ENCODE measurements at places on chromosomes 1 and 21.

DNA sequence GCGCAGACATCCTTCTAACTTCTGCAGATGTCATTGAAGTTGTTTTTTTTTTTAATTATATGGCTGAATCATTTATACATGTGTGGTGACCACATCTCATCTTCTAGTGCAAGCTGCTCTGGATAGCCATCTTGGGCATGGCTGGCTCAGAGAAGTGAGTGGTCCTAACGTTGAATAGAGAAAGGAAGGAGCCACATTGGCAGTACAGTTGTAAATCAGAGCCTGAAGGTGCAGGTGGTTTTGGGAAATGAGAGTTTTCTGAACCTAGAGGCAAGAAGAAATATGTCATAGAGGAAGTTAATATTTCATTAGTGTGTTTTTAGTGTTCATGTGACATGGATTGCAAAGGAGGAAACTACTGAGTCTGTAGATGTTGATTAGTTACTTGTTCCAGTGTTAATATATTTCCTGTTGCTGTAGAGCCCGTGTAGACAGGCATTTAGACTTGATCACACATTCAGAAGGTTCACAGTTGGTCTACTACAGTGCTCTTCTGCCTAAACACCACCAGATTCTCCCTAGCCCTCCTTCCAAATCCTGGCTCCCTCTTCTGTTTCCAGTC is 163.7 kb downstream of the ROR1 start:
- DNase-seq: no peak

DNA sequence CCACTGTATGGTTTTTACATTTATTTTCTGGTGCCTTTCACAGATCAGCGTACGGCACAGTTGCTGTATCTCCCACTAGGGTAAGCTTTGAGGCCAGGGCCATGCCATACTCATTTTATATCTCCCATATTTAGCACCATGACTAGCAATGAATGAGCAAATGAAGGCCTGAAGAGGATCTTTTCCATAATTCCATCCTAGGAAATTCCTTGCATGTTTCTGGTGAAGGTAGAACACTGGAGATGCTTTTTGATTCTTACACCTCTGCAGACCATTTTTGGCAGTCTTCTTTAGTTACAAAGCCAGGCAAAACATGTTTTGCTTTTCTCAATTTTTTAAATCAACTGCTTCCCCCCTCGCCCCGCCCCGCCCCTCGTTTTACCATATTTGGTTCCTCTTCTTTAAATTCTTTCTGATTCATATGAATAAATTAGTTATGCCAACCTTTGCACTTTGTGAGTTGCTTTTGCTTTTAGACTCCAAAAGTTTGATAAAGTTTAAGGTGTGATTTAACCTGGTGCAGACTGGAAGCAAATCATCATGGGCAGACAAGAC is 78.9 kb upstream of the AK4 start:
- DNase-seq: no peak

DNA sequence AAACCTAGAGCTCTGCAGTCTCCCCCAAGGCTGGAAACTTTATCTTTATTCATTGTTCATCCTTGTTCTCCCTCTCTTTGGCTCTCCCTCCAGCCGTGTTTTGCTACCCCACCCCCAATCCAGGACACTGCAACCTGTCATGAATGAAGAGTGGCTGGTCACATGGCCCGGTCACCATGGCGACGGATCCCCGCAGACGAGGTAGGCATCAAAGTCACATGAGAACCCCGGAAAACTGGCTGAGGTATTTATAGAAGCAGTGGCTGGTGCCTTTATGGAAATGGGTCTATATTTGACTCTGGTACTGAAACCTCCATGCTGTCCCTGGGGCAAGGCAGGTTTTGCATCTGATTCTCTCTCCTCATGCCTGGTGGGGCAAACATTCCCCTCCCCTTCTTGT is 13.4 kb upstream of the SLC6A17 start:
- DNase-seq: no peak

- no peak for DNase-seq
Measured at GRCh38 chr1:3910049-3910731, 10.1 kb upstream of the C1orf174 start.

GRCh38 chr1:192350356-192350755 is 33.6 kb downstream of the RGS21 start:
- DNase-seq: no peak

DNA sequence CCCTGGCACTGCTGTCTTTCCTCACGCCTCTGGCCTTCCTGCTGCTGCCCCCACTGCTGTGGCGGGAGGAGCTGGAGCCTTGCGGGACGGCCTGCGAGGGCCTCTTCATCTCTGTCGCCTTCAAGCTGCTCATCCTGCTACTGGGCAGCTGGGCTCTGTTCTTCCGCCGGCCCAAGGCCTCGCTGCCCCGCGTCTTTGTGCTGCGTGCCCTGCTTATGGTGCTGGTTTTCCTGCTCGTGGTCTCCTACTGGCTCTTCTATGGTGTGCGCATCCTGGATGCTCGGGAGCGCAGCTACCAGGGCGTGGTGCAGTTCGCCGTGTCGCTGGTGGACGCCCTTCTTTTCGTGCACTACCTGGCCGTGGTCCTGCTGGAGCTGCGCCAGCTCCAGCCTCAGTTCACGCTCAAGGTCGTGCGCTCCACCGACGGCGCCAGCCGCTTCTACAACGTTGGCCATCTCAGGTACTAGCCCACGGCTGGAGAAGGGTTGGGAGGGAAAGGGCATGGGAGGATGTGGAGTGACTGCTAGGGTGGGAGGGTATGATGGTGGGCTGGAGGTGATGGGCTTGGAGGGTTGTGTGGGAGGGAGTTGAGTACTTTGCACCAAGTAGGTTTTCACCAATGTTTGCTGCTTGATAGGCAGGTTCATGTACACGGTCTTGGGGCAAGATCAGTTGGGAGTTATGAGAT is 18.9 kb downstream of the VANGL2 start:
- no peak for DNase-seq

DNA sequence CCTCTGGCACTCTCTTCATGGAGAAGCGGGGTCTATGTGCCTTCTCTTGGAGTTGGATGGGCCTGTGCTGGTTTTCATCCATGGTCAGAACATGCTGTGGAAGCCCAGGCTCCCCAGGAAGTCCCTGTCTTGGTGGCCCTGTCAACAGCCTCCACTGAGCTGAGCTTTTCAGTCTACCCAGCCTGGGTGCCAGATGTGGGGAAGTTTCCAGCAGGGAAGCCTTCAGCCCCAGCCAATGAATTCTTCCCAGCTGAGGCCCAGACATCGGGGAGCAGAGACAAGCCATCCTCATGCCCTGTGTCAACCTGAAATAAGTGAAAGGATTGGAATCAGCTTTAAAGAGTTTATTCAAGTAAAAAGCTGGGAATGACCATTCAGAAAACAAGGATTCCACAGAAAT is 75.1 kb upstream of the PGBD5 start:
- no peak for DNase-seq

DNA sequence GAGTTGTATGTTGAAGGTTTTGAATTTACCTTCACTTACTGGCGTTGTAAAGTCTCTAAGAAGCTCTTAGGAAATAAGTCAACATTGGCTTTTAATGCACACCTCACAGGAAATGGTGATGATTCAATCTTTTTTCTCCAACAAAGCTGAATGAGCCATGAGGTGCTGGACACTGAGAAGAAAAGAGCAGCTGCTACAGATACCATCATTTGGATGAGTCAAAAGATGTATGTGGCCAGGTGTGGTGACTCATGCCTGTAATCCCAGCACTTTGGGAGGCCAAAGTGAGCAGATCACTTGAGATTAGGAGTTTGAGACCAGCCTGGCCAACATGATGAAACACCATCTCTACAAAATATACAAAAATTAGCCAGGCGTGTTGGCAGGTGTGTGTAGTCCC is 3.3 kb upstream of the IL23R start:
- DNase-seq: no peak

DNA sequence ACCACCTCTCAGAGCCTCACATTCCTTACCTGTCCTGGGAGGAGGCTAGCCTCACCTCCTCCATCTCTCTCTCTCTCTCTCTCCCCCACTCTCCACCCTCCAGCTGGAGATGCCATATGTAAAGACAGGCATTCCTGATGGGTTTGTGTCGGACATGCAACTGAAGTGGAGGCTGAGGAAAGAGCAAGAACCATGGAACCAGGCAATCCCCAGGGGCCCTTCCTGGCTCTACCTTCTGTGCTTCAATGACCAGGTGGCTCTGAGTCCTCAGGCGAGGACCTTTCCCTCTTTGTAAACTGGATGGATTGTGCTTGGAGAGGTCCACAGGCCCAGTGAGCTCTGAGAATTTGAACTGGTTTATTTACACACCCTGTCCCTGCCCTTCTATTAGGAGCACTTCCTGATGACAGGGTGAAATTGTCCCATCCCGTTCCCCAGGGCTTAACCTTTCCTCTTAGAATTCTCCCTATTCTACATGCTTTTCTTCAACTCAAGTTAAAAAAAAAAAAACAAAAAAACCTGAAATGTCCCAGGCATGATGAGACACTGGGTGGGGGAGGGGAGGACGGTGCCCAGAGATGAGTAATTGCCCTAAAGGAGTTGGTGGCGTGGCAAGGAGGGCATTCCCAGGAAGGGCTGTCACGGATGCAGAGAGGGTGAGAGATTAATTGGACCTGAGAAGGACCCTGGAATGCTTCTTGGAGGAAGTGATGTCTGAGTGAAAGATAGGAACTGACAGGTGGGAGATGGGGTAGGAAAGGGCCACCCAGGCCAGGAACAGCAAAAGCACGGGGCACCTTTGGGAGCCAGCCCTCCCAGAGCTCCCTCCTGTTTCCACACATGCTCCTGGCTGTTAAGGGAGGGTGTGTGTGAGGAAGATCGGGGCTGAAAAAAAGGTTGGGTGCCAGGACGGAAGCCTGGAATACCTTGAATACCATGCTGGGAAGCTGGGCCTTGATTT is 50.2 kb upstream of the WASF2 start:
- DNase-seq: no peak

GRCh38 chr1:96060621-96061020 is 661.0 kb upstream of the PTBP2 start:
- DNase-seq: no peak

- no peak for DNase-seq
Measured at GRCh38 chr1:93114391-93114790, 35.3 kb downstream of the MTF2 start.

DNA sequence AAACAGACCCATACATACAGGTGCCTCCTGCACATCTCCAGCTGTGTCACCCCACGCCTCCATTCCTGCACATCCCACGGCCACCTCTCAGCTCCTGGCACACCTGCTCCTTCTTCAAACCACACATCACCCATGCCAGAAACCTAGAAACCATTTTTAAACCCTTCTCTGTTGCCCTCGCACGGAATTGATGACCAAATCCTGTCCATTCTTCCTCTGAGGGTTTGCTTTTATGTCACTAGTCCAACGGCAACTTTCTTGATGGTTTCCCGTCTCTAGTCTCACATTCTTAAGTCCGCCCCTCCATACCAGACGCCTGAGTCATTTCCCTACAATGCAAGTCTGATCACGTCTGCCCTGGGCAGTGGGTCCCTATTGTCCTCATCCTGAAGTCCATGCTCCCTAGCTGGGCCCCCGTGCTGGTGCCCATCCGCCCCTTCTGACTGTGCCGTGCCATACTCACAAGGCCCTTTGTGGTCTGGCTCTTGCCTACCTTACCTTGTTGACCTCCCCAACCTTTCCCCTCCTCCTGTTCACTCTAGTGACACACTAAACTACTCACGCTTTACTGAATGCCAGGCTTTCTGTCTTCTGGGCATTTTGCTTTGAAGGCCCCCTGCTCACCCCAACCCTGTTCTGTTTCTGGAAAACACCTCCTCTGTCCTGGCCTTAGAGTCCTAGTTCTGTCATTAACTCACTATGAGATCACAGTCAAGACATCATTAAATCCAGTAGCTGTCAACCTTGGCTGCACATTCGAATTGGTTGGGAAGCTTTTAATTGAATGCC is 17.6 kb downstream of the SLC2A1 start:
- DNase-seq: no peak

Measured in hindlimb muscle (tissue), 1 donor.